ENCODE measurements at places on chromosomes 11 and 22.

DNA sequence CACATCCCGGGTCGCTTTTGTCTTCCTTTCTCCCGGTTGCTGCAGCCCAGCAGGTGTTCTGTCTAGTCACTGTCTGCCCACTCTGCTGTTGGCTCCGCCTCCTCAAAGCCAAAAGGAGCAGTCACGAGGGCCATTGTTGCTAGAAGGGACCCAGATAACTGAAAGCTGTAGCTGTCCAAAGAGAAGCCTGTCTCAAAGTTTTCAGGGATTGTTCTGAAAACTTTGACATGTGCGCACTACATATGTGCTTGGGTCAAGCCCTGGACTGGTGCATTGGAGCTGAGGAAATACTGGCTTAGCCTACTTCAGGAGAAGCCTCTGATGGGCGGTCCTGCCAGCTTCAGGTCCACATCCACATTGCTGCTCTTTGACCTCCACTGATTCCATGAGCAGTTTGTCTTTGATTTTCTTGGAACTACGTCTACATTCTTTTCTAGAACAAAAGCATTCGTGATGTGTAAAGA lies 8.8 kb upstream of the OR2AT4 start:
- H3K27me3 ChIP-seq: no peaks in the 10 kb centered on the region
- no peaks in the 10 kb centered on the region for H3K4me1 ChIP-seq
- peak; percentile 19 for DNase-seq
- no peak overlapping the region for H3K27ac ChIP-seq

- no peaks in the 10 kb centered on the region for H3K36me3 ChIP-seq
- H3K27ac ChIP-seq: no peak overlapping the region
- DNase-seq: no peak
- no peaks in the 10 kb centered on the region for H3K4me1 ChIP-seq
- no peak overlapping the region for H3K4me3 ChIP-seq
- H3K27me3 ChIP-seq: no peaks in the 10 kb centered on the region
These were observed 134.7 kb downstream of the CEP164 start for GRCh38 chr11:117462183-117462863.

DNA sequence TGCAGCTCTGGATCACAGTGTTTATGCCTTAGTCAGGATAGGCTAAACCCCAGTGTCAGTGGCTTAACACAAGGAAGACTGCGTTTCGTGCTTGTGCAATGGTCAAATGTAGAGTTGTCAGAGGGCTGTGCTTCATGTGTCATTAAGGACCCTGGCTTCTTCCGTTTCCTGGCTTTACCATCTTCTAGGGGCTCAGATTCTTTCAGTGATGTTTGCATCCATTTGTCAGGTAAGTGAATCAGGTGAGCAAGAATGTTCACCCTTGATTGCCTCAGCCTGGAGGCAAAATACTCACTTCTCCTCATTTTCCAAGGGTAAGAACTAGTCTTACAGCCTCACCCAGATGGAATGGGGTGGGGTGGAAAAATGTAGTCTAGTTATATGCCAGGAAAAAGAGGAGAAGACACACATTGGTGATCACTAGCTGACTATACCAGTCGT lies 20.5 kb upstream of the AMOTL1 start:
- peaks cover 11% of the 10 kb centered on the region for H3K4me1 ChIP-seq
- H3K27me3 ChIP-seq: no peaks in the 10 kb centered on the region
- H3K4me3 ChIP-seq: no peak overlapping the region
- no peak for DNase-seq
- H3K27ac ChIP-seq: no peak overlapping the region

DNA sequence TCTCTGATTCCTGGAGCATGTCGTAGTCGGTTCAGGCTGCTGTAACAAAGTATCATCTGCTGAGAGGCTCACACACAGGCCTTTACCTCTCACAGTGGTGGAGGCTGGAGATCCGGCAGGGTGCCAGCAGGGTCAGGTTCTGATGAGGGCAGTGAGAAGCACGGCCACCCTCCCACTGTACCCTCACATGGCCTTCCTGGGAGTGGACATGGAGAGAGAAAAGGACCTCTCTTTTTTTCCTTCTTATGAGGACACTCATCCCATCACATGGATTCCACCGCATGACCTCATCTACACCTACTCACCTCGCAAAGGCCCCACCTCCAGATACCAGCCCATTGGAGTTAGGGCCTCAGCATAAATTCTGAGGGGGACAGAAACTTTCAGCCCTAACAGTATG lies 99.5 kb downstream of the BCR start:
- H3K4me1 ChIP-seq: peaks cover 8% of the 10 kb centered on the region
- H3K27me3 ChIP-seq: no peaks in the 10 kb centered on the region
- H3K4me3 ChIP-seq: no peak overlapping the region
- no peak overlapping the region for H3K27ac ChIP-seq
- peaks cover 77% of the 10 kb centered on the region for H3K36me3 ChIP-seq

DNA sequence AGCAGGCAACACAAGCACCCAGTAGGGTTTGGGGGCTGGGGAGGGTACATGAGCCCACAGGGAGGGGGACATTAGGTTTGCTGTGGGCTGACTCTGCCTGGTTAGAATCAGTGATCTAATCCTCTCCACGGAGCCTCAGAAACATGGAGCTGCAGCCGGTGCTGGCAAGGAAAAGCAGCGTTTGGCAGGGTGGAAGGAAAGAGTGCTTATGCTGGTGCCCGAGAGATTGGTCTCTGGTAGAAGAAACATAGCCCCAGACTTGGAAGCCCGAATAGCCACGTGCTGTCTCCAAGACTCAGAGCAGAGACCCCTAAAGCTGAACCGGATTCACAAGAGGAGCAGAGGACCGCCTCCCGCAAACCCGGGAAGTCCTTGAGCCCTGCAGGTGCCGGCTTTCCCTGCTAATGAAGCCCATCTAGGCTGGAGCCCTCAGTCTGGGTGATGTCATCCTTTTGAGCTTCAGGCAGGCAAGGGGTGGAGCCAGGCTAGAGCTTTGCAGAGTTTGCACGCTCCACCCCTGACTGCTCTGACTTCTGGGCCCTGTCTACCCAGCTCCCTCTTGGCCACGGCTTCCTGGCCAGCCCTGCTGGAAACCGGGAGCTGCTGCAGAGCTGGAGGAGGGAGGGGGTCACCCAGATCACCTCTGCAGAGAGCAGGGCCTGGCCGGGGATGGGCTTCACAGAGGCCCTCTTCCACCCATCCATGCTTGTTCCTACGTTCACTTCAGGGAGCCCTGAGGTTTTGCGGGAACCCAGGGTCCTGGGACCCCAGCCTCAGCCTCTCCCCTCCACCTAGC lies 35.0 kb upstream of the JAM3 start:
- no peaks in the 10 kb centered on the region for H3K36me3 ChIP-seq
- peaks cover 21% of the 10 kb centered on the region for H3K4me1 ChIP-seq
- peaks cover 34% of the 10 kb centered on the region for H3K27me3 ChIP-seq
- DNase-seq: peak; percentile 76
- H3K4me3 ChIP-seq: no peak overlapping the region
- peak overlapping the region; percentile 67 for H3K27ac ChIP-seq

GRCh38 chr22:35629406-35630216 lies 12.5 kb upstream of the MB start:
- no peaks in the 10 kb centered on the region for H3K27me3 ChIP-seq
- no peaks in the 10 kb centered on the region for H3K36me3 ChIP-seq
- no peak overlapping the region for H3K4me3 ChIP-seq

DNA sequence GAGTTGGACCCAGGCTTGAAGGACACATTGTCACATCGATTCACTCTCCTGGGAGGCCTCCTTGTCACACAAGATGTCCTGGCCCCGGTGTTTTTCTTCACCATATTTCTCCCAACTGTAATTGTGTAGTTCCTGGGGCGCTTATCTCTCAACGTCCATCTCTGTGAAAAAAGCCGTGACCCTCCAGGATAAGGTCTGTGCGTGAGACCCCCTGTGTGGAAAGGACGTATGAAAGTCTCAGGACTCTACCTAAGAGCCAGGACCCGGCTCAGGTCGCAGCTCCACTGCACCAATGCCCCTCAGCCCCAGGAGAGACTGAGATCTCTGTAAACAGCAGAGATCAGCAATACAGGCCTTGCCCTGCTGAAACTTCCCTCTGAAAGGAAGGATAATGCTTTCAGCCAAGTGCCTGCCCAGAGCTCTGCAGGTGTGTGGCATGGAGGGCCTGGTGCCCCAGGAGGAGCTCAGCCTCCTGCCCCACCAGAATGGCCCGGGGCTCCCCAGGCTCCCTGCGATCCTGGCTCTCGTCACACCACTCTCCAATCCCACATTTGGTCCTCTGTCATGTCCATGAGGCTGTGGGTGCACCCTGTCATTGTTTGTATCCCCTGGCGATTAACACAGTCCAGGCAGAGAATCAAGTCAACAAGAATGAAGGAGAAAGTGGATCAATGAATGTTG lies 119.2 kb upstream of the TMEM45B start:
- no peak overlapping the region for H3K27ac ChIP-seq
- peaks cover 8% of the 10 kb centered on the region for H3K4me1 ChIP-seq
- DNase-seq: no peak
- H3K4me3 ChIP-seq: no peak overlapping the region
- H3K36me3 ChIP-seq: no peaks in the 10 kb centered on the region

DNA sequence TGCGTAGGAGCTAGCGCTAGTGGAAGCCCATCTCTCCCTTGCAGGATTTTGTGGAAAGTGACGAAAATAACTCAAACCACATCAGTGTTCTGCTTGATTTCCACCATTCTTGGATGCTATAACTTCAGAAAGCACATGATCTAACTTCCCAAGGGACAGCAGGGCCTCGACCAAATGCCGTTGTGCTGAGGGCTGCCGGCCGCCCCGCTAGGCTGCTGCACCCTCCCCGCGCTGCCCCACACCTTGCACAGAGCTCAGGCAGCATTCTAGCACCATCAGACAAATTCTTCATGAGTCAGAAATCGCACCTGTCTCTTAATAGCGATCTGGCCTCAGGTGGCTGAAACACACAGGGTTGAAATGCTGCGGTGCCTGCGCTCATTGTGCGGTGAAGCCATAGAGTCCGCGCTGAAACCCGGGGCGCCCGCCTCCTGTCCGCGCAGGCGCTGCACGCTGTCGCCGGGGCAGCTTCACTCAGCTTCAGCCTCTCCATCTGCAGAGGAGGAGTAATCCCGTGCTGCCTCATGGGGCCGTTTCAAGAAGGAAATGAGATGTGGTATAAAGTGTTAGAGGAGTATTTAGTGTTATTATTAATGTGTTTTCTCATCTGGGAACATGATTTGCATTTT lies 59.2 kb upstream of the B3GAT1 start:
- H3K4me1 ChIP-seq: peaks cover 9% of the 10 kb centered on the region
- no peaks in the 10 kb centered on the region for H3K36me3 ChIP-seq
- no peak overlapping the region for H3K4me3 ChIP-seq
- no peak overlapping the region for H3K27ac ChIP-seq
- peaks cover 7% of the 10 kb centered on the region for H3K27me3 ChIP-seq
